Urinary bladder (tissue), 4 donors: ENCODE measurements at places on chromosomes 1 and 21.

GRCh38 chr1:63317817-63318152 is 4.6 kb upstream of the FOXD3 start:
- DNase-seq, result no peak

DNA sequence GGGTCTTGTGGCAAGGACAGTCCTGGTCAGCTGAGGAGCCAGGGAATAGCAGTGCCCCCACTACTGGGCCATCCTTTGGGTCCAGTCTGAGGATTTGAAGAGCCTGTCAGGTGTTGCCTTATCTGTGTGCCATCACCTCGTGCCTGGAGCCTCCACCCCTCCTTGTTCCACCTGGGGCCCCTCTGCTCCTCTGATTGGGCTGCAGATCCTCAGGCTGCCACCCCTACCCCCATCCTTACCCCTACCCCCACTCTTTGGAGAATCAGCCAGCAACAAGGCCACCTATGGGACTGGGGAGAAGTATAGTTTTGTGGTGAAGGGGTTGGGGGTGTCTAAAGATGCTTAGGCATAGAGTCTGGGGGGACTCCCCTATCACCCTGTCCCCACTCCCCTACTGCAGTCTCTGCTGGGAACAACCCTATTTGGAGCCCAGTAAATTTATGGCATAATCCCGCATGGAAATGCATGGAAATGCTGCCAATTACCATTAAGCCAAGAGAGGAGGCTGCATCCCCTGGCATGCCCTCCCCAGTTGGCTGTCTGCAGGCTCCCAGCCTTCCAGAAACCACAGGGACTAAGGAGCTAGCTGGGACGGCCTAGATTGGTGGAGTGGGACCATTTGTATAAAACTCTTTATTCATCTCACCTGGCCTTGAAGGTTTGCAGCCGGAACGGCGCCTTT is 142.7 kb upstream of the CSF3R start:
- no peak for DNase-seq

GRCh38 chr1:107273515-107273914 is 132.7 kb downstream of the NTNG1 start:
- DNase-seq, result no peak

DNA sequence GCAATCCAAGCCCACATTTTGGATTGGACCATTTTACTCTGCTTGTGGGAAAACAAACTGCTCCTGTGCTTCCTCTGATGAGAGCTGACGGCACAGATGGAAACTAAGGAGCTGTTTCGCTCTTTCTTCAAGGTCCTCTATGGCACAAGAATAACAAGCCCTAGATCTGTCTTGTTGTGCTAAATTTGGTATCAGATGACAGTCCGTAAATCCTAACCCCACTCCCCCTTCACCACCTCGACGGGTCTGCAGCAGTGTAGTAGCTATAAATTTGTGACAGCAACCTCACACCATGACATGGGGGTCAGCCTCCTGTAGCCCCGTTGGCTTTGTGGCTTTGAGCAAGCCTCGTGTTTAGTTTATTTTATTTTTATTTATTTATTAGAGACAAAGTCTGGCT is 85.9 kb downstream of the ADSS2 start:
- no peak for DNase-seq

DNA sequence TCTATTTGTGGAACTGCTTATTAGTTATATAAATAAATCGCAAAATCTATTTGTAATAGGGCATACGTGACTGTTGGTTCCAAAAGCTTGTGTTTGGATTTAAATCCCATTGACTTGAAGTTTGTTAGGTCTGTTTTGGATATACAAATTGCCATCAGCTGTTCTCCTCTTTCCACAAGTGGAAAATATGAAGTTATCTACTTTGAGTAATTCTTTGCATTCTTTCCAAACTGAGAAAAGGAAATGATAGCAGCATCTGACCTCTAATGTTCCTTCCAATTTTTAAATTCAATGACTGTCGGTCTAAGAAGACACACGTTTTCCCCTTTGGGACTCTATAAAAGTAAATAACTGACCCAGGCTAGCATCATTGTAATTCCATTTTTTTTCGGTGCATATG is 165.7 kb upstream of the SGIP1 start:
- DNase-seq, result no peak

GRCh38 chr1:228345201-228345930 is 61.3 kb downstream of the TRIM11 start:
- no peak for DNase-seq

DNA sequence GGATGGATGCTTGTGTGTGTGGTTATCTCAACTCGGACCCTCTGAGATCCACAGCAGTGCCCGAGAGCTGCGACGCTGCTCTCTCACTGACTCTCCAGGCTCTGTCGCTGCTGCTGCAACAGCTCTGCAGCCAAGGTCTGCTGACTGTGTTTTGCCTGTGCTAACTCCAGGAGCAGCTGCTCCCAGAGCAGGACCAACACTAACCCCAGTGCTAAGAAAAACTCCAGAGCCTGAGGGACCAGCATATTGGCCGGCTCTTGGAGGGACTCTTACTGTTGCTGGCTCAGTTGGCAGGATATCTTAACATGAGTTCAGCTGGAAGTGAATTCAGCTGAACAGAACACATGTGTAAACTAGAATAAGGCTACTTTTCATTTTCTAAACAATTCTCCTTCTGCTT is 4.4 kb downstream of the LCE2C start:
- DNase-seq, result no peak

DNA sequence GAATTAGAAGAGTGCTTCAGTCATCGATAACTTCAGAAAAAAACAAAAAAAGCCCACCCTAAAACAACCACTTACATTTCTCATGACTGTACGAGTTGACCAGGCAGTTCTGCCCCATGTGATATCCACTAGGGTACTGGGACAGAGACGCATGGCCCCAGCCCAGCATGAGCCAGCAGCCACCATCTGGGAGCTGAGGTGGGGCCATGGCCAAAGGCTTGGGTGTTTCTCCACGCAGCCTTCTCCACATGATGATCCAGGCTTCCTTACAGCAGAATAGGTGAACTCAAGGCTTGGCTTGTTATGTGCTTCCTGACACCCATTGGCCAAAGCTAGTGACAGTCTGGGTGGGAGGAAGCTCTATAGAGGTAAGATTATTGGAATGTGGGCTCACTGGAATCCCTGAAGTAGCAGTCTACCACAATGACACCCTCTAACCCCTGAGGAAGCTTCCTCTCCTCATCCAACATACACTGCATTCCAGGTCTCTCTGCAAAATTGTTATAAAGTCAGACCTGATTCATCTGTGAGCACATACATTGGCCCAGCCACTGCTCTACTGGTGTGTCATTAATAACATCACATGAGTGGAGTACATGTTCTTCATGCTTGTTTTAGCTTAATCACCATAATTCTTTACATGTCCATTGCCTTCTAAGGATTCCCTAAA is 66.3 kb upstream of the NTPCR start:
- DNase-seq, result no peak

DNA sequence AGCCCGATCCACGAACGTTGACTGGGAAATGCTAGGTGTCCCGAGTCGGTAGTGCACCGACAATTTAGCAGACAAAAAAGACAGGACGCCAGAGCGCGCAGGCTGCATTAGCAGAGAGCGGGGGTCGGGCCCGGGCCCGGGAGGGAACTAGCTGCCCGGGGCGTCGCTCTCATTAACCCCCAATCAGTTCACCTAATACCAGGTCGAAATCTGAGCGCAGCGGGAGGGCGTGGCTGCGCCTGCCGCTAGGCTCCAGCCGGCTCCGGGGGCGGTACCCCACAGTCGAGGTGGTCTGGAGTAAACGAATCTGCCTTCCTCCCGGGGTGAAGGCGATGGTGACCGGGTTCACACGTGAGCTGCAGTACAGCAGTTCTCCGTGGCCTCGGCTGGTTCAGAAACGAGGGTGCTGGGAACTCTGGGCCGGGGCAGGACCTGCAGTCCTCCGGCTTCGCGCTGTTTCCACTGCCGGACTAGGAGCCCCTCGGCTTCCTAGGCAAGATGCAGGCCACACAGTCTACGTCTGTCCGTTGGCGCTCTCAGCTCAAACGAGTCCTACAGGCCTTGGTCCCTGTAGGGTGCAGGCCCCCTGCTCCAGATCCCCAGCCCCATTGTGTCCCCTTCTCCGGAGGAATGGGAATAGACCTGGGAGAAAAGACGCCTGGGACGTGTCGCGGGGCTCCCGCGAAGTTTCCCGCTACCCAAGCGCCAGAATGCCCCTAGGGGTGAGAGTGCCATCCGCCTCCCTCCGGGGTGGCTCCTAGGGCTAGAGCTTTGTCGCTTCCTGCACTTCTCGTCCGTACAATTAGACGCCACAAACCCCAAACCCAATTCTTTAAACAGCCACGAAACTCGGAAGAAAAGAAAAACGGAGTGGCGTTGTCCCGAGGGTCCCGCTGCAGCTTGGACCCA is 2.0 kb downstream of the GFI1 start:
- no peak for DNase-seq

GRCh38 chr1:36217670-36218069 is 6.6 kb upstream of the THRAP3 start:
- DNase-seq, result no peak

GRCh38 chr1:226973371-226973897 is 33.3 kb downstream of the COQ8A start:
- DNase-seq, result no peak

GRCh38 chr1:184242507-184242943 is 144.3 kb upstream of the C1orf21 start:
- DNase-seq, result no peak

GRCh38 chr1:117857418-117857817 is 72.0 kb downstream of the GDAP2 start:
- DNase-seq, result no peak

GRCh38 chr1:238281418-238281817 is 390.7 kb upstream of the ZP4 start:
- DNase-seq, result no peak

GRCh38 chr1:48114596-48115382 is 107.7 kb upstream of the SLC5A9 start:
- DNase-seq, result no peak
